ENCODE measurements at places on chromosomes 2 and 18. TPM values are rescaled to one million over a fixed set of nuclear protein-coding genes. Genes with fewer than 3 reads are reported as not detected.

TSPYL6 gene
- not detected for total RNA-seq

SLC30A3 gene
- under 0.01 TPM for total RNA-seq

UCN gene
- not detected for total RNA-seq

LMAN1 gene
- 262 TPM for total RNA-seq

HOXD11 gene
- total RNA-seq, result not detected

SMCHD1 gene
- 47.3 TPM for total RNA-seq

DNA sequence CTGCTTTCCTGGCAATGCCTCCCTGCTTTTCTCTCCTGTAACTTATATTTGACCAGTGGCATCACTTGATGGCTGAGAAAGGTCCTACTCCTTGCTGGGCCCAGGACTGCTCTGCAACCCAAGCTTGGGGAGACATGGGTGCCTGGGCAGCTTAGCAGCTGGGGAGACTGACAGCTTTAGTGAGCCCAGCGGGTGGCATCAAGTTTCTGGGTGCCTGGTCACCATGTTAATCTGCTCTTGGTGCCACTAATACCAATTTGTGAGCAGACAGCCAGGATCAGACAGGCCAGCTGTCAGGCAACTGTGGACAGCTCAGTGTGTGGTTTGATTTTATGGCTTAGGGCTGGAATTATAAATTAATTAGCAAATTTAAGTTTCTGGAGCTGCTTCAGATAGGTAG, 144.8 kb upstream of the GLI2 start:
- DNase-seq, result no peak

- no peak for DNase-seq
Measured at GRCh38 chr2:74481431-74481830, 1.4 kb downstream of the CCDC142 start.

DNA sequence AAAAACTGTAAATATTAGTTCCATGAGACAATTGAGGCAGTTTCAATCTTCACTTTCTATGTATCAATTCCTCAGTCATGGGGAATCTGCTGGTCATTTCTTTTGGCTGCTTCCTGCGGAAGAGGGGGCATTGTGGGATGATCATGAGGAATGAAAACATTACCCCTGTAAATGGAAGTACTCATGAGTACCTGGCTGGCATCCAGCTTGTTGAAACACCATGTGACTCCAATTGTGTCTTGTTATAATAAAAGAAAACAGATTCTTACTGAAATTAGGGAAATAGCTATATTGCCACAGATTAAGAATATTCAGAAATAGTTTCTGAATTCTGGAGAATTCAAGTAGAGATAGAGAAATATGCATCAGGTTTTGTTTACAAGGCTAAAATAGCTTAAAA, 41.6 kb upstream of the GPR39 start:
- DNase-seq, result no peak

- DNase-seq, result no peak
Measured at GRCh38 chr2:111710085-111710484, 173.9 kb downstream of the ANAPC1 start.

GRCh38 chr2:96111823-96112500, 4.4 kb downstream of the ADRA2B start:
- no peak for DNase-seq

DNA sequence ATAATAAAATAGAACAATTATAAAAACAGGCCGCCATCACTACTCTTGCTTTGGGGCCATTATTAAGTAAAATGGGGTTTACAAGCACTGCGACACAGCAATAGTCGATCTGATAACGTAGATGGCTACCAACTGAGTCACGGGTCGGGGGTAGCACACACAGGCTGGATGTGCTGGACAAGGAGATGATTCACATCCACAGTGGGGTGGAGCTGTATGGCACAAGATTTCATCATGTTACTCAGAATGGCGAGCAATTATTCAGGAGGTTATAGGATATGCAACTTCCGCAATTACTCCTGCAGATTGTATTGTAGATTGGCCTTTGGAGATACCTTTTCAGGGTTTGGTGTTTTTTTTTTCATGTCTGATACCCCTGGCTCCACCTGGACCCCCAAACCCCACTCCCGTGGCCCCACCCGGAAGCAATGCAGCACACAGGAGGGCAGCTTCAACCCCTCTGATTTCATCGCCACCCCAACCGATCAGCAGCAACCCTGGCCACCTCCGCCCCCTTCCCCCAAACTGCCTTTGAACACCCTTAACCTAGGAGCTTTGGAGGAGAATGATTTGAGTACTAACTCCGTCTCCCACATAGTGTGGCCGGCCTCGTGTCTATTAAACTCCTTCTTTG, 21.4 kb upstream of the MLPH start:
- DNase-seq, result peak; percentile 99

- no peak for DNase-seq
Measured at GRCh38 chr2:80335411-80335810, 30.9 kb upstream of the LRRTM1 start.

DNA sequence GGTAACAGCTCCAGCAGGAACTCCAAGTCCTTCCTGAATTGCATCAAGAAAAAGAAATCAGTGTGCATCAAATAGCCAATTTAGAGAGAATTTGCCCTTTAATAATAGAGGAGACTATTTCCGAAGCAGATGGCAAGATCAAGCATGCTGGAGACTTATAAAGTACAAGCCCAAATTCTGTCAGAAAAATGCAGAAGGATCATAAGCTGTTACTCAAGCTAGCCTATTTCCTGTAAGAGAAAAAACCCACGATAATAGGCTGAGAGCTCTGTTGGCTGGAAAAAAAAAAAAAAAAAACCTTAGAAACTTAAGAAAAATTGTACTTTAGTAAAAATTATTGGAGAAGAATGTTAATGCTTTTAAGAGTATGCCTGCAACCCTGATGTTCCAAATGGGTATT, 24.4 kb upstream of the ITM2C start:
- DNase-seq, result no peak

GRCh38 chr18:49041435-49042245, 90.9 kb upstream of the SMAD7 start:
- peak; percentile 56 for DNase-seq
